Fibroblast of the aortic adventitia (primary cell): ENCODE measurements at places on chromosomes 6 and 20. TPM values are rescaled to one million over a fixed set of nuclear protein-coding genes. Genes with fewer than 3 reads are reported as not detected.

DLL1 gene
- total RNA-seq = 0.09 and 4.9 TPM in 2 replicates

C20orf144 gene
- 0.16 and 0.18 TPM in 2 replicates for total RNA-seq

MDFI gene
- total RNA-seq = 0.09 TPM in 1 of 2 replicates, not detected in the other

BEND3 gene
- 1.9 and 2.1 TPM in 2 replicates for total RNA-seq

CAGE1 gene
- total RNA-seq = 0.33 and 0.36 TPM in 2 replicates

TMEM170B gene
- total RNA-seq = 1.4 and 2.5 TPM in 2 replicates

MAP3K5 gene
- total RNA-seq = 1.9 and 15.5 TPM in 2 replicates

SLC26A8 gene
- 0.18 TPM in 1 of 2 replicates, not detected in the other for total RNA-seq

CCN6 gene
- not detected in 2 replicates for total RNA-seq

ZNF343 gene
- 9.7 and 45.2 TPM in 2 replicates for total RNA-seq

LY6G5C gene
- 1.1 TPM in 1 of 2 replicates, not detected in the other for total RNA-seq

SYCP2L gene
- under 0.01 TPM in 1 of 2 replicates, not detected in the other for total RNA-seq

SRSF12 gene
- 0.09 and 0.33 TPM in 2 replicates for total RNA-seq

PRICKLE4 gene
- total RNA-seq = 0.45 and 6.3 TPM in 2 replicates

PRR18 gene
- total RNA-seq = not detected in 2 replicates

CD93 gene
- 0.27 and 2.0 TPM in 2 replicates for total RNA-seq

CDH4 gene
- total RNA-seq = 0.18 and 0.25 TPM in 2 replicates

SEMG1 gene
- total RNA-seq = not detected in 2 replicates

SEL1L2 gene
- total RNA-seq = not detected in 2 replicates

BPIFB2 gene
- not detected in 2 replicates for total RNA-seq

PCIF1 gene
- total RNA-seq = 12.1 and 15.9 TPM in 2 replicates

PROKR2 gene
- not detected in 2 replicates for total RNA-seq

CYP24A1 gene
- total RNA-seq = 0.98 TPM in 1 of 2 replicates, not detected in the other

TRAPPC3L gene
- 0.45 TPM in 1 of 2 replicates, not detected in the other for total RNA-seq

CD24 gene
- 1.7 and 4.5 TPM in 2 replicates for total RNA-seq

TGM6 gene
- total RNA-seq = not detected in 2 replicates

LPIN3 gene
- 3.4 and 5.3 TPM in 2 replicates for total RNA-seq

HLA-DQB1 gene
- not detected in 2 replicates for total RNA-seq
